ENCODE measurements at places on chromosomes 11 and 22.

DNA sequence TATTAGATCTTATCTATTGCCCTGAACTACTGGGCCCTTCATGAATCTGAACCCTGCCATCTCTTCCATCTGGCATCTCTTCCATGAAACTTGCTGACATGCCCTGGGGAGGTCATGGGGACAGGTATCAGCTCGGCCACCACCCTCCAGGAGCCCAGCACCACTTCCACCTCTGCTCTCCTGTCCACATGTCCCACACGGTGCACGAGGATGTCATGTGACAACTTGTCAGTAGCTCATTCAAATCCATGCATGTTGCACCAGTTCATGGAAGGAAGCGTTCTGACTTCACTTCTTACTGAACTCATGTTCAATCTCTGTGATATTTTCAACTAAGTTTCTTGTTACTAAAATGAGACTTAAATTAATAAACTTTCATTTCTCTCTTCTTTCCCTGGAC lies 16.6 kb downstream of the YPEL1 start:
- no peak for DNase-seq

DNA sequence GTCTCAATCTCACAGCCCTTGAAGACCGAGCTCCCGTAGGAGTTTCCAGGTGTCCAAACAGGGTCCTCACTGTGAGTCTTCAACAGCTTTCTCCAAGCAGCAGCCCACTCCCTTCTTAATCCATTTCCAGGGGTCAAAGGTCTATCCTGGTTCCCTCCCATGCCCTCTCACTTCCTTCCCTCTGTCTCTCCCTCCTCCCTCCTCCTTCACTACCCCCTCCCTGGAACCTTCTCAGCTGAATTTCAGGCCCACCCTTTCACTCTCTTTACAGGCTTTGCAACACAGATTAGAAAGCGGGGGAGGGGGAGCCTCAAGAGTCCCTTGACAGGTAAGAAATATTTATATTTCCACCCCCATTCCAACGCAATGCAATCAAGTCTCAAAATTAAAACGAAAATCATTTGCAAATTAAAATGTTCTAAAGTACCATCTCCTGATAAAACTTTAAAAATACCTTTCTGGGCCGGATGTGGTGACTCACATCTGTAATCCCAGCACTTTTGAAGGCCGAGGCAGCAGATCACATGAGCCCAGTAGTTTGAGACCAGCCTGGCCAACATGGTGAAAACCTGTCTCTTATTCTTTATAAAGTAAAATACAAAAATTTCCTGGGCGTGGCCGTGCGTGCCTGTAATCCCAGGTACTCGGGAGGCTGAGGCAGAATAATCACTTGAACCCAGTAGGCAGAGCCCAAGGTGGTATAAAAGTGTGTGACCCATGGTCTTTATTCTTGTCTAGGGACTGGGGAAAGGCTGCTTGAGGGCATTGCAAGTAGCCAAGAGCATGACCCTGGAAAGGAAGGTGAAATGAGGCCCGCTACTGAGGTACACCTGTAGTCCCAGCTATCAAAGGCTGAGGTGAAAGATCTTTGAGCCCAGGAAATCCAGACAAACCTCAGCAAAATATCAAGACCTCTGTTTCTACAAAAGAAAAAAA lies 865 bp upstream of the ZNF280A start:
- DNase-seq = no peak

GRCh38 chr11:41316751-41317150 lies 142.7 kb downstream of the LRRC4C start:
- no peak for DNase-seq

DNA sequence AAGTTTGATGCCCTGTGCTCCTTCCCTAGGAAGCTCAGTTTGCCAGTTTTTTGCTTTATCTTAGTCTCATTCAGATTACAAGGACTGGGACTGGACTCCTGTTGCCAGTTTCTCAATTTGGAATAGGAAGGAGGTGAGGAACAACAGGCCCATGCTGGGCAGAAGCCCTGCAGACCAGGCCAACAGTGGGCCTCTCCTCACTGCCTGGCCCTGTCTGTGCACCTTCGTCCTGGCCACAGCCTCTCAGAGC lies 23.7 kb downstream of the MED15 start:
- DNase-seq = no peak

DNA sequence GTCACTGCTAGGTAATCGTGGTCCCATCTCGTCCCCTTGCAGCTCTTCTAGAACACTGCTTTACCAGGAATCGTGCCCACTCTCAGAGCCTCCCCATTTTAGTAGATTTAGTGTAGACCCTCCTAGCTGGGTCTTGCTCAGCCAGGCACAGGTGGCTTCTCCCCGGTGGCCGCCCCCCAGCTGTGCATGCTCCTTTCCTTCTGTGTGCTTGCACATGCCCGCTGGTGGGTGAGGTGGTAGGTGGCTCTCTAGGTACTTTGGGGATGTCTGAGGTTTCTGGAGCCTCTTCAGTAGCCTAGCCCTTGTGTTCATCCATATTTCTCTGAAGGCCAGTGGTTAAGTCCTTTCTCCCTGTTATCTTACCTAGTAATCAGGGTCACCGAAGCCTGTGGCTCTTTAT lies 5.6 kb downstream of the TUB start:
- DNase-seq = no peak

- no peak for DNase-seq
These were observed 1056.1 kb downstream of the LRRC4C start for GRCh38 chr11:40403321-40403720.

- DNase-seq = no peak
These were observed 42.6 kb upstream of the SMCO4 start for GRCh38 chr11:93585758-93586157.

DNA sequence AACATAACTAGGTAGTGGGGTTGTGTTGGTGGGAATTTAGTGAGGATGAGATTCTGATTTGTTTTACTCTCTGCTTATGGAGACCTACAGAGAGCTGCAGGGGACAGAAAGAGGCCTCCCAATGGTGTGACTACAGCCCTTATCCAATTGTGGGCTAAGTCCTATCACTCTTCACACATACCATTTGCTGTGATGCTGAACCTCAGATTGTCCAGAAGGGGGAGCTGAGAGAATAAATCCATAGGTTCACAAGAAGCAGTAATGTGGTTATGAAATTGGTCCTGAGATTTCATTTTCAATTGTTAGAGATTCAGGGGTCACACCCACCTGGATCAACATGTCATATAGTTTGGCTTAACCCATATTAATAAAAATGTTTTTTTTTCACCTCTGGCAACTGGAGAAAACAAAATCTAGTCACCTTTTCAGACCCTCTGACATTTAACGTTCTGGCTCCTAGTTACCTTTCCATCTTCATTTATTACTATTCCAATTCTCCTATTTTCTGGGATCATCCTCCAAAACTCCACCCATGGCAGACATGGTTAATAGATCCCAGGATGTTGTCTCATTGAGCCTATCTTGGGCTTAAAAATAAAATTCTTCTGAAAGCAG lies 53.3 kb upstream of the PTPN5 start:
- DNase-seq = no peak

GRCh38 chr22:44489817-44490216 lies 8.2 kb downstream of the RTL6 start:
- no peak for DNase-seq

- no peak for DNase-seq
These were observed 33.4 kb upstream of the EIF3D start for GRCh38 chr22:36562261-36562835.

- DNase-seq = peak; percentile 61
These were observed 48.7 kb downstream of the TSPAN18 start for GRCh38 chr11:44775366-44775984.

Measured in heart right ventricle (tissue), 16 donors.